ENCODE measurements at places on chromosomes 5 and 9.
A peak's percentile ranks its signal among the peaks of the same experiment; 100 is the strongest.

DNA sequence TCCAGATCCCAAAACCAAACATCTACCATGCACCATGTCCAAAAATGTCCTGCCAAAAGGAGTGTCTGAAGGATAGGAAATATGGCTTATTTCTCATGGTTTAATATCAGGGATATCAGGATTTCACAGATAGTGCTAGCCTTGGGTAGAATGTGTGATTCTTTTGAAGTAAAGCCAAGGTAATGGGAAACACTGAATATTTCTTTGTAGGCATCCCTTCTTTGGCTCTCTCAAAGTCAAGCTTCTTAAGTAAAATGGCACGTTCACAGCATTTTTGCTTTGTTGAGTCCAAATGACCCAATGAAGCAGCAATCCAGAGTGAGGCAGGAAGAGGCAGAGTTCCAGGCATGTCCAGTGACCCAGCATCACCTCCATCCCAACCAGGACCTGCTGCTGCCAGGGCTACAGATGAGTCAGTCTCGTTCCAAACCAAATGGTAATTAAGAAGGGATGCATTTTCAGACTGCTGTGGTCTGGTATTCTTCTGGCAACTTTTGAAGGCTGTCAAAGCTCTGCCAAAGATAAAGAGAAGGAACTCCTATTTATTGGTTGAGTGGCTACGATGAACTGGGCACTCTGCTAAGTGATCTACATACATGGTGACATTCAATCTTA is 678.8 kb upstream of the KLF4 start:
- no peak for DNase-seq

GRCh38 chr5:175686396-175686795 is 28.5 kb downstream of the HRH2 start:
- no peak for DNase-seq

DNA sequence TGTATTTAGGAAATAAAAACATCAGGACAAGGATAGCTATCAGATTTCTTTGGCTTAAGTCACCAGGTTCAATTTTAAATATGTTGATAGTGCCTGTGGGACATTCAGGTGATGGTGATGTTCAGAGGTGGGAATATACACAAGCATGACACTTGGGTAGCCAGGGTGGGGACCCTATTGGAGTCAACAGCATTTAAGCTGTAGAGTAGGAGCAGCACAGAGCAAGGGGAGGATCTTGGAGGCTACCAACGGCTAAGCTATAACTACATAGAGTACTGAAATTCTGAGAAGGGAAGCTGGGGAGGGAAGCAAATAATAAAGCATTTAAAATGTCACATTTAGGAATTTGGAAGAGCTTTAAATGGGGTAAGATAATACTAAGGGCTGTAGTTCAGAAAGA is 177.7 kb downstream of the CPLANE1 start:
- DNase-seq, result no peak

DNA sequence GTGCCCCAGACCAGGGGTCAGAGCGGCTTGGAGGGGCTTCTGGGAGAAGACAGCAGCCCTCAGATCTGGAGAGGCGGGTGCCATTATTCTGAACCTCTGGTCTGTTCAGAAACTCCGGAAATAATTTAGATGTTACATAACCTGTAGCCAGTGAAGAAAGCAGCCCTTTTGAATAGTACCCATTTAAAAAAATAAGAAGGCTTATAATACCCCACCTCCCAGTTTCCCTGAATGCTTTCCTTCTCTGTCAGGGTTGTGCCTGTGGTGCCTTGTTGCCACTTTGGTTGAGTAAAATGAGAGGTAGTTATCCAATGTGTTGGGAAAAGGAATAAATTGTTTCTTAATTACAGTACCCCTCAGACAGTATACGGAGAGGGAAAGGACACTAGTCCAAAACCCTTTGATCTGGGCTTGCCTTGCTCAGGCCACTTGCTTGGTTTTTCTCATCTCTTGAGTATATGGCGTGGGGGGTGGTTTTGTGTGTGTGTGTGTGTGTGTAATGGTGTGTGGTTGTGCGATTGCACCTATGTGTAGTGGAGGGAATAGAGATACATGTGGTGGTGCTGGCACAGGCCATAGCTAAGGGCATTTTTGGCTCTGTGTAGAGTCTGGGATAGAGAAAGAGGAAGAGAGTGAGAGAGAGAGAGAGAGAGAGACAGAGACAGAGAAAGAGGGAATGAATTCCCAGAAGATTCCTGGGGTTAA is 59.1 kb upstream of the TLR4 start:
- DNase-seq, result no peak

DNA sequence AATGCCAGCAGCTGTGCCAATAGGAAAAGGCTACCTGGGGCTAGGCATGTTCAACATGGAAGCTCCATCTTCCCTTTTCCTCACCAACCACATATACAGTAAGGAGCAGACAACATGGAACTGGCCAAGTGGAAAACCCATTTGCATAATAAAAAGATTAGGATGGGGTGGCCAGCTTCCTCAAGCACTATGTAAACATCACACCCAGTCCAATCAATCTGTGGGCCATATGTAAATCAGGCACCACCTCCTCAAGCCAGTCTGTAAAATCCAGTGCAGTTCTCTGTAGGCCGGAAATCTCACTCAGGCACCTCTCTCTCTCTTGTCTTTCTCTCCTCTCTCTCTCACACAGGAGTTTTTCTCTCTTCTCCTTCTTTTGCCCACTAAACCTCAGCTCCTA is 360.2 kb upstream of the GRIA1 start:
- DNase-seq, result no peak

DNA sequence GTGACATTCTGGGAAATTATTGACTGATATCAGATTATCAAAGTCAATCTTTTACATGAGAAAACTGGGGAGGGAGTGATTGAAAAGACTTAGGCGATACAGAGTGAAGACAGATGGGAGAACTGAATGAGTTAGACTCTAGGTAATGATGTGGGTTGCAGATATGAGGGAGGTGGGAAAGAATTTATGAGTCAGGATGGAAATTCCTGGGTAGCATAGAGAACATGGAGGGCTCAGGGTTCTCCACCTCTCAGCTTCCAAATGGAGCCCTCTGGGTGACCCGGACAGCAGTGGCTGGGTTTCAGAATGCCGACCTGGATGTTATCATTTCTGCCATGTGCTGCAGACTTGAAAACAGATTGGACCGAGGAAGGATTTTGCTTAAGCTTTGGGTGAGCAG is 75.4 kb upstream of the SHB start:
- DNase-seq, result no peak

GRCh38 chr5:72509401-72509800 is 2.2 kb upstream of the ZNF366 start:
- no peak for DNase-seq

GRCh38 chr9:36091026-36091953 is 45.2 kb upstream of the GLIPR2 start:
- no peak for DNase-seq

GRCh38 chr5:32168460-32169033 is 5.6 kb downstream of the GOLPH3 start:
- DNase-seq, result no peak

DNA sequence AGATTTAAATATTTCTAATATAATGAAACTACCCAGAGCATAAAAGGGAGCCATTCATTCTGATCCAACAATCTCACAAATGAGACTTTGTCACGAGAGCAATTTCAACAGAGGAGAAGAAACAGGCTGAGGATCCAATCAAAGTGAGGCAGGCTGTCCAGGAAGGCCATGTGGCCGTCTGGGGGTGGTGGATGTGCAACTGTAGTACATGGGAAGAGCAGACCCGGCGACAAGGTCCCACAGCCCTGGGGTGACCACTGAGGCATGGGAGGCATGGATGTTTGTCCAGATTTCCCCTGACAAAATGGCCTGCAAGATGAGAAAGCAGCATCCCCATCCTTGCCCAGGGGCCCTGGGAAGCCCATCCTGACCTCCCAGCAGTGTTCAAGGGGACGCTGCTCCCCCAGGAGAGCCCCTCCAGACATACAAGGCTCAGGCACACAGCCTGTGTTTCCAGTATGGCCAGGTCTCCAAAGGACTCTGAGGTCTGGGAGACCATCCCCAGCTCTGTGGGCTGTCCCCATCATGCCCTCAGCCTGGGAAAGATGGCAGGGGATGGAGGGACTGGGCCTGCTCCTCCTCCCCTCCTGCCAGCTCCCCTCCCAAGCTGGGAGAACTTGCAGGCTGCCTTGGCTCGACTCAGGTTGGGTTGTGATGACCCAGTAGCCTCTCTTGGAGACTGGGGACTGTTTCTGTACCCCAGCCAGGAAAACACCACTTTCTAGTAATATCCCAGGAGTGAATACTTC is 27.5 kb upstream of the FCN2 start:
- no peak for DNase-seq

GRCh38 chr9:125992557-125992956 is 245.4 kb downstream of the PBX3 start:
- DNase-seq, result no peak

DNA sequence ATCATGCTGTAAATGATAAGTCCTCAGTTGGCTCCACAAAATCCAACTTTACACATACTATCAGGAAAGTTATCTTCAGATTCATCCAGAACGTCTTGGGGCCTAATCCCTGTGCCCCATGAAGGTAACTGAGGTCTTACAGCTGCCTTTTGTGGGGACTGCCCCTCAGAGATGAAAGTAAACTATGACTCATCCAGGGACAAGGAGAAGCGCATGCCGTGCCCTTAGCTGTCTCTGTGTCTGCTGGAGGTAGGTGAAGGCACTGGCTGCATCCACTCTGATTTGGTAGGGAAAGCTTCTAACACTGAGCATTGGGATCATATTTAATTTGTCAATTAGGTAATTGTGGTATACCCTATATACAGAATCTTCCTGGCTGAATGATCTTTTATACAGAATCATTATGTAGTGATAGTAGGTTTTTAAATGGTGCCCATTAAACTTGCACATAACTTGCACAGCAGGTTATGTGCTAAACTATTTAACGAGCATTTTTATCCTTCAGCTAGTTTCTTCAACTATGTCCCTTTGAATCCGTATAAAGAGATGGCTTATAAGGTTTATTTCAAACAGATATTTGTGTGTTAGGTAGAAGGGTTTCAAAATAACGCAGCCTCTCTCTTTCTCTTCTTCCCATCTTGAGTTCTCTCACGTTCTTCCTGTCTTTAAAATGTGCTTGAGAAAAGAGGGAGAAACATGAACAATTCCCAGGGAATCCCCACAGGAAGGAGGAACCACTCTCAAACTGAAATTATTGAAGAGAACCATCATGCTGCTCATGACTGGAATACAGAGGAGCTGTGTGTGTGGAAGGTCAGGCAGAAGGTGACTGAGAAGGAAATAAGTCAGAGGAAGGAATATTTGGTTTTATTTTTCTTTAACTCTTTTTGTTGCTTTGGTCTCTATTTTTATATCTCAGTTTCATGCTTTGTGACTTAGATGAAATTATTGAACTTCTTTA is 250.9 kb downstream of the CD180 start:
- peak; percentile 2 for DNase-seq

DNA sequence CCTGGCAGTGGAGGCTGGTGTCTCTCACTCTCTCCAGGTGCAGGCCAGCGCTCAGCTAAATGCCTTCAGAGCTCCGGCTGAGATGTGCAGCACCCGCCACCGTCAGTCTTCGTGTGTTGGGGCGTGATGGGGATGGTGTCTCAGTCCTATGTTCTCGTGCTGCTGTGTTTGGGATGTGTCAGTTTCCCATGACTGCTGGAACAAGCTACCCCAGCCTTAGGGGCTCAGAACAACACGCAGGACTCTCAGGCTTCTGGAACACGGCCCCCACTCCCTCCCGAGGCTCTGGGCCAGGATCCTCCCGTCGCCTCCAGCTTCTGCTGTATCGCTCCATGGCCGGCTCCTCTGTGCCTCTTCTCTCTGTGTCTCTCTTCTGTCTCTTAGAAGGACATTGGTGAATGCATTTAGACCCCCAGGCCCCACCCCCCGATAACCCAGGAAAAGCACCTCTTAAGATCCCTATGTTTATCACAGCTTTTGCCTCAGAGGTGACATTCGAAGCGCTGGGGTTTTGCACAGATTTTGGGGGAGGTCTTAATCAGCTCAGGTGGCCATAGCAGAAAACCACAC is 9.6 kb upstream of the CEP72 start:
- no peak for DNase-seq

- no peak for DNase-seq
Observed at GRCh38 chr5:66769030-66769733, 173.0 kb downstream of the MAST4 start.

All from GM19239 (cell line).